ENCODE measurements at places on chromosomes 16 and 17.

GRCh38 chr17:36506249-36506826 is 19.9 kb downstream of the ZNHIT3 start:
- no peak for DNase-seq

GRCh38 chr17:80822700-80823410 is 168.8 kb upstream of the CHMP6 start:
- no peak for DNase-seq

GRCh38 chr16:9122342-9122741 is 30.9 kb downstream of the HAPSTR1 start:
- no peak for DNase-seq

DNA sequence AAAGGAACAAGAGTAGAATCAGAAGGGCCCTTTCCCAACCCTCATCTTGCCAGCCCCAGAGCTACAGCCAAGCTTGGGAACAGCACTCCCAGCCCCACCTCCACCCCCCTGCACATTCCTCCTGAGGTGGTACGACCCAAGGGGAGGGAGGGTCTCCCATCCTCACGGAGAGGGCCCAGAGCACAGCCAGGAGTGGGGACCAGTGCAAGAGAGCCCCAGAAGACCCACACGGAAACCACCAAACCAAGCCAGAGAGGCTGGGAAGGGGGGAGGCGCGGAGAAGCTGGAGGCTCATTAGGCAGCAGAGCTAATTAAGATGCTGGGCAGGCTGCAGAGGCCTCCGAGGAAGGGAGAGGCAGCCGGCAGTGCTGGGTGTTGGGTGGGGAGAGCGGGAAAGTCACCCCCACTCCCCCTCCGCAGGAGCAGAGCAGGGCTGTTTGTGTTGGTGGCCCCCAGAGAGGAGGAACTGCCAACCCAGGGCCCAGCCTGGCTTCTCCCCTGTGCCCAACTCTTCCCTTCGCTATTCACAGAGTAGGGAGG is 2.4 kb downstream of the CACNB1 start:
- DNase-seq, result no peak

GRCh38 chr16:22946433-22946832 is 132.5 kb downstream of the HS3ST2 start:
- DNase-seq, result no peak

DNA sequence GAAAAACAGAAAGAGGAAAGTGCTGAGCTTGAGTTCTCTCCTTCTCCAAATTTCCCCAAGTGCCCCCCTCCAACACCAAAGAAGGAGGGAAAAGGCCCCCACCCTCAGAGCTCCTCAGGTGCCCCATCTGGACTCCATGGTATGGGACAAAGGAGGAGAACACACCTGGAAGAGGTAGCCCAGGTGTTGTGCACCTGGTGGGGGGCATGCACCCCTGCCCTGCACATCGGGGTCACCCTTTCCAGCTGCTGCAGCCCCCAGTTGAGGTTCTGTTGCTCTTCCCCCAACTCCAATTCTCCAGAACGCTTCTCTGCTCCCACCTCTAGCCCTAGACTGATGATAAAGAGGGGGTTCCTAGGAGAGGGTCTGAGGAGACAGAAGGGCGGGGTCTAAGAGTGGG is 3.0 kb upstream of the COL1A1 start:
- no peak for DNase-seq

- DNase-seq, result no peak
Observed at GRCh38 chr17:82294064-82294773, 20.7 kb upstream of the CSNK1D start.

GRCh38 chr17:78844301-78845005 is 3.8 kb upstream of the USP36 start:
- DNase-seq, result no peak

- DNase-seq, result no peak
Observed at GRCh38 chr17:31595666-31596381, 204.3 kb downstream of the RAB11FIP4 start.

DNA sequence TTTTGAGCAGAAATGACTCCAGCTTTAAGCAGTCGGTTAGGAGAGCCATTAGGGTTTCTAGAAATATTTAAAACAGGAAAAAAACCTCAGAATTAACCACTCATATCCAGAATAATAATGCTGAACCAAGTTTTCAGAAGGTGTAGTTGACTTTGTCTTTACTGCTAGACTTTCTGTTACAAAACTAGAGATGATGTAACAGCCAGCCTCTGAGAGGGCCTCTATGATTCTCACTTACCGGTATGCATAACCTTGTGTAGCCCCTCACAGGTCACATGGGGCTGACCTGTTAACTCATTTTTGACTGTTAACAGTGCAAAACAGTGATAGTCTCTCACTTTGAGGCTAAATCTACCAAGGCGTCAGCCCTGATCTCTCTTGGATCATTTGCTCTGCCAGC is 74.3 kb downstream of the TEX14 start:
- DNase-seq, result no peak

DNA sequence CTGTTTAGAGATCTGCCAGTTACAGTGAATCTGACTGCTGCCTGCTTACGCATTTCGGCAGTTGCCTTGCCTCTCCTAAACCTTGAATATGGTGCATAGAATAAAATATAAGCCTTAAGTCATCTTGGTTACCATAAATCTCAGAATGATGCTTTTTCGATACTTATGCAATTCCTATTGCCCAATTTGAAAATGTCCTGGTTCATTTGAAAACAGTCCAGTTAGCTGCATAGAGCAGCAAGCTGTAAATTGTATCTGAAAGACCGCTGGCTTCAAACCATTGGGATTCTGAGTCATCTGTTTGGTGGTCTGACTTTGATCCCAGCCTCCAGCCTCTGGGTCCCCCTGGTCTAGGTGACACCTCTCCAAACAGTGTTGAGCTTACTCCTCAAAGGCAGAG is 2.7 kb upstream of the PRKCA start:
- no peak for DNase-seq

GRCh38 chr16:11181899-11182279 is 74.1 kb downstream of the SOCS1 start:
- no peak for DNase-seq

DNA sequence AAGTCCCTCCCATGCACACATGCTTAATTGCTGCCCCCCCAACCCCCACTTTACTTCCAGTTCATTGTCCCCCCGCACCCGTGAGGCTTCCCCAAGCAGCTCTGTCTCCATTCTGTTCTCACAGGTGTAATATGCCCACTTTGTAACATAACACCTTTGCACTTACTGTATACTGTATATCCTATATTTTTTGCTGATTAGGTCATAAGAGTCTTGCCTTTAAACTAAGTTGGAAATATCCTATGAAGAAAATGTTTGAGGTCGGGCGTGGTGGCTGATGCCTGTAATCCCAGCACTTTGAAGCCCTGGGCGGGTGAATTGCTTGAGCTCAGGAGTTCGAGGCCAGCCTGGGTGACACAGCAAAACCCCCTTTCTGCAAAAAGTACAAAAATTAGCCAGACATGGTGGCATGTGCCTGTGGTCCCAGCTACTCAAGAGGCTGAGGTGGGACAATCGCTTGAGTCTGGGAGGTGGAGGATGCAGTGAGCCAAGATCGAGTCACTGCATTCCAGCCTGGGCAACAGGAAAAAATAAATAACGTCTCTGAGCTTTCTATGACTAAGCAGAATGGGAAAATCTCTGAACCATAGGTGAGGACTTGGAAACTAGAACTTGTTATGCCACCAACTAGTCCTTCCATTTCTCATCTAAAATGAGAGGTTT is 76.1 kb downstream of the TNRC6C start:
- no peak for DNase-seq

DNA sequence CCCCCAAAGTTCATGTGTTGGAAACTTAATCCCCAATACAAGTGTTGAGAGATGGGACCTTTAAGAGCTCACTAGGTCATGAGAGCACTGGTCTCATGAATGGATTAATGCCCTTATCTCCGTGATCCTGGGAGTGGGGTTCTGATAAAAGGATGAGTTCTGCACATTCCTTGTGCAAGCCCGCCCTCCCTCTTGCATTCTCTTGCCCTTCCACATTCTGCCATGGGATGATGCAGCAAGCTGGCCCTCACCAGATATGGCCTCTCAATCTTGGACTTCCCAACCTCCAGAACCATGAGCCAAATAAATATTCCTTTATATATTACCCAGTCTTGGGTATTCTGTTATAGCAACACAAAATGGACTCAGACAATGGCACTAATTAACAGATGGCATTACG is 14.1 kb downstream of the GLG1 start:
- no peak for DNase-seq

DNA sequence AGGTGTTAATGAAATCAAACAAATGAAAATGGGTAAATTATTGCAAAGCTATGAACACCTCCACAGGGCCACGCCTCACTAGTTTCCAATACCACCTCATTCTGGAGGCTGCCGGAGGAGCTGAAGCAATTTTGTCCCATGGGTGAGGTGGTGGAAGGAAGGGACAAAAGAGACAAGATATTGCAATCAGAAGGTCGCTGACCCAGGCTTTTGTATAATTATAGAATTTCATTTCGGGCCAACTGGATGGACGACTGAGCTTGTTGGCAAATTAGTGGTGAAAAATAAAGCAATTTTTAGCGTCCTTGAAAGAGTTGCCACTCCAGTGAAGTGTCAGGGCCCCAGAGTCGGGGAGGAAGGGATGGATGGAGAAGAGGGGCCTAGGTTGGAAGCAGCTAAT is 147.9 kb downstream of the CYLD start:
- no peak for DNase-seq

DNA sequence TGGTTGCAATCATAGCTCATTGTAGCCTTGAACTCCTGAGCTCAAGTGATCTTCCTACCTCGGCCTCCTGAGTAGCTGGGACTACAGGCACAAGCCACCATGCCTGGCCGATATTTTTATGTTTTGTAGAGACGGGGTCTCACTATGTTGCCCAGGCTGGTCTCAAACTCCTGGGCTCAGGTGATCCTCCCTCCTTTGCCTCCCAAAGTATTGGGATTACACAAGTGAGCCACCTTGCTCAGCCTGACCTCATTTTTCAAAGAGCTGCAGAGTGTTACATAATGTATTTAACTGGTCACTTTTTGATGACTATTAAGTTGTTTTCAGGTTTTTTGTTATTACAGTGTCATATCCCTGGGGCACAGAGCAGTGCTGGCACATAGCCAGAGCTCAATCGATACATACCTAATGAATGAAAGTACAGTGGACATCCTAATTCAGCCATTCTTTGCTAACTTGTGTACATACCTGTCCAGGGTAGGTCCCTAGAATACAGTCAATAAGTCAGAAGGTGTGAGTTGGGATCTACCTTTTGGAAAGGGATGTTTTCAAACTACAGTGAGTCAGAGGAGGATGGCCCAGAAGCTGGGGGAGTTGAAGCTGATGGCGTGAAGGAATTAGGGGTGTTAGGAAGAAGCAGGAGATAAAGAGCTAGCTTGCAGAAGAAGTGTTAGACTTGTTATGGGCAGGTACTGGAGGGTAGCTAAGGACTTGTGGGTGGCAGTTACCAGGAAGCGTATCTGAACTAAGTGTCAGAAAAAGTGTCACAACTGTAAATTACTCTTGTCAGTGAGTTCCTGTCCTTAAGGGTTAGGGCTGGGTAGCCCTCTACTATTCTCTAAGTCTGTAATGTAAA is 20.1 kb upstream of the CYLD start:
- no peak for DNase-seq

DNA sequence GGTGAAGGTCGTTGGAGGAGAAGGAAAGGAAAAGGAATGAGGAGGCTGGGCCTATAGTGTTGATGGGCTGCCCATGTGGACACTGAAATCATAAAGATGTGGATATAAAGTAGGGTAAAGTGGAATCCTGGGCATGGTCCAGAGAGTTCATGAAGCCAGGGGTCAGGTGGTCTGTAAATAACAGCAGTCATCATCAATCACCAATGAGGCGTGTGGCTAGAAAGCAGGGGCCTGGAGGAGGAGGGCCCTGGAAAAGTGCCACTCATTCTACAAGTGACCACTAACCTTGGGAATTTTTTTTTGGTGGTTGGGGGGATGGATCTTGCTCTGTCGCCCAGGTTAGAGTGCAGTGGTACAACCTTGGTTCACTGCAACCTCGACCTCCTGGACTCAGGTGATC is 115.3 kb upstream of the NOL11 start:
- DNase-seq, result no peak

GRCh38 chr16:2786061-2786825 is 1.1 kb downstream of the PRSS33 start:
- DNase-seq, result no peak

DNA sequence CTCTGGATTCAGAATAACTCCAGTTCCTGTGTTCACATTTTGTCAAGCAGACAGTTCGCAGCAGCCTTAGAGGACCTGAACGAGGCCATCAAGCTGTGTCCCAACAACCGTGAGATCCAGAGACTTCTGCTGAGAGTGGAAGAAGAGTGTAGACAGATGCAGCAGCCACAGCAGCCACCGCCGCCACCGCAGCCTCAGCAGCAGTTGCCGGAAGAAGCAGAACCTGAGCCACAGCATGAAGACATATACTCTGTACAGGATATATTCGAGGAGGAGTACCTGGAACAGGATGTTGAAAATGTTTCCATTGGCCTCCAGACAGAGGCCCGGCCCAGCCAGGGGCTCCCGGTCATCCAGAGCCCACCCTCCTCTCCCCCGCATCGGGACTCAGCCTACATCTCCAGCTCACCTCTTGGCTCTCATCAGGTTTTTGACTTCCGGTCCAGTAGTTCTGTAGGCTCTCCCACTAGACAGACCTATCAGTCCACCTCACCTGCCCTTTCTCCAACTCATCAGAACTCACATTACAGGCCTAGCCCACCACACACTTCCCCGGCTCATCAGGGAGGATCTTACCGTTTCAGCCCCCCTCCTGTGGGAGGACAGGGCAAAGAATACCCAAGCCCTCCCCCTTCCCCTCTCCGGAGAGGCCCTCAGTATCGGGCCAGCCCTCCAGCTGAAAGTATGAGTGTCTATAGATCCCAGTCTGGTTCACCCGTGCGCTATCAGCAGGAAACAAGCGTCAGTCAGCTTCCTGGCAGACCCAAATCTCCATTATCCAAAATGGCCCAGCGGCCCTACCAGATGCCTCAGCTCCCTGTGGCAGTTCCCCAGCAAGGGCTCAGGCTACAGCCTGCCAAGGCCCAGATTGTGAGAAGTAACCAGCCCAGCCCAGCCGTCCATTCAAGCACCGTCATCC is 25.9 kb downstream of the CYB561 start:
- DNase-seq, result no peak

- no peak for DNase-seq
Observed at GRCh38 chr16:883781-884180, 83.2 kb upstream of the GNG13 start.

DNA sequence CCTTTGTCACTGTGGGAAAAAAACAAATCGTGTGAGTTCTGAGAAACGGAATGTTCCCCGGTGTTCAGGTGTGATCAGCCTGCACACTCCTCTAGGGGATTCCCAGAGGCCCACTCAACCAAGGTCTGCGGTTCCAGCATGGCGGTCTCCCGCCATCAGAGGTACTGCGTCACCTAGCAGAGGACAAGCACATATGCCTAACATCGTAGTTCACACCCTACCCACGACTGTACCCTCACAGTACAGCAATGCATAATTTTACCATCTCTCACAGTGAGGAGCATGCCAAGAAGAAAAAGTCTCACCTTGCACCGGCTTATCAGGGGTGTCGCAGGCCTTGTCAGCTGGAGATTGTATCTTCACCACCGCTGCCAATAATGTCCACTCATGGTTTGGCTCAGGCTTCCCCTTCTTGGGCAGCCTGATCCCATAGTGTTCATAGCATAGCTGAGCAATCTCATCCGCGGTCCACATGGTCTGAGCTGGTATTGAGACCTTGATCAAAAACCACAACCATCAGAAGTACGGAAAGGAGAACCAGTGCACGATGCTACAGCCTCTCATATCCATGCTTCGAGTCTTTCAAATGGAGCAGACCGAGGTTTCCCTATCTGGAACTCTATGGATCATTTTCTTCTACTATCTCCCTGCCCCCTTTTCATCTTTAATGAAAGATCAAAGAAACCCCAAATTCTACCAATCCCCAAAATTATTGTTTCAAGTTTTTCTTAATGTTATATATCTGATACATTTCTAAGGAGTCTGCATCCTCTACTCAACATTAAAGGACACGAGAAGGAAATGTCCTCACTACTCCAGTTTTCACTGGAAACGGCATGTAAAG is 2.5 kb downstream of the ADAT1 start:
- DNase-seq, result peak; percentile 20

Data from activated T-helper 1 cell treated with Interleukin-2 at 50 U/mL for 16 hours (primary cell).